ENCODE measurements at places on chromosomes 16 and 17. TPM values are rescaled to one million over a fixed set of nuclear protein-coding genes. Genes with fewer than 3 reads are reported as not detected.

- H3K4me1 ChIP-seq: peaks cover 16% of the 10 kb centered on the region
- DNase-seq: no peak
- peak overlapping the region; percentile 97 for H3K27ac ChIP-seq
- H3K4me3 ChIP-seq: peak overlapping the region; percentile 99
- H3K36me3 ChIP-seq: peaks cover 7% of the 10 kb centered on the region
Measured at GRCh38 chr17:39688945-39689344, 1.1 kb upstream of the PGAP3 start.

DNA sequence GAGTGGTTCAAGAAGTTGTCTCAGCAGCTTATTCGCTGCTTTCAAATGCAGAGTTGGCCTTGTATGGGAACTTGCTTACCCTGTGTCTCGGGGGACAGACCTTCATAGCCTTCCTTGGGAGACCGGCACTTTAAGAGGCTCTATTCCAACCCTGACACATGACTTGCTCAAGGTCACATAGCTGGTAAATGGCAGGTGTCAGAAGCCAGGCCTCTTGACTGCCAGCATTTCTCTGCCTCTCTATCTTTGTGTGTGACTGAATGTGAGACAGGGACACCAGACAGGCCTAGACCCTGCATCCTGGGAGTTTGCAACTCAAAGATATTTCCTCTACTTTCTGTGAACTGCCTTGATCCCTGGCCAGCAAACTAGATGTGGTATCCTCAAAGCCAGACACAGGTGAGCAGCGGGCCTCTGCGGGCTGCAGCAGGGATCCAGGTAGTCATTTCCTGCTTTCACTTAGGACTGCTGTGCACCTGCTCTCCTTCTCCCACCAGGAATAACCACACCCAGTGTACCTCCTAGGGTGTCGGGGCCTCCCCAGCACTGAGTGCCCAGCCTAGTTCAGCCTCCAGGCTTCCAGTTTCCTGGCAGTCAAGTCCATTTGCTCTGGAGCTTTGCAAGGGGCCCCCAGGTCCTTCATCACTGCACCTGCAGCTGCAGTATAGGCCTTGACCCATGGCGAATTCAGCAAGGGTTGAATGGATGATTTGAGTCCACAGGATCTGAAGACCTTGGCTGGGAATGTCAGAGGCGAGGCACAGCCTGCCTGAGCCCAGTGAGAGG lies 116.6 kb upstream of the TNRC6C start:
- H3K36me3 ChIP-seq: no peaks in the 10 kb centered on the region
- H3K27ac ChIP-seq: no peak overlapping the region
- no peak overlapping the region for H3K4me3 ChIP-seq
- no peak for DNase-seq

GRCh38 chr16:57024894-57025680 lies 35.7 kb downstream of the NLRC5 start:
- peaks cover 18% of the 10 kb centered on the region for H3K27me3 ChIP-seq
- H3K27ac ChIP-seq: no peak overlapping the region
- DNase-seq: no peak
- no peaks in the 10 kb centered on the region for H3K36me3 ChIP-seq
- no peak overlapping the region for H3K4me3 ChIP-seq

DNA sequence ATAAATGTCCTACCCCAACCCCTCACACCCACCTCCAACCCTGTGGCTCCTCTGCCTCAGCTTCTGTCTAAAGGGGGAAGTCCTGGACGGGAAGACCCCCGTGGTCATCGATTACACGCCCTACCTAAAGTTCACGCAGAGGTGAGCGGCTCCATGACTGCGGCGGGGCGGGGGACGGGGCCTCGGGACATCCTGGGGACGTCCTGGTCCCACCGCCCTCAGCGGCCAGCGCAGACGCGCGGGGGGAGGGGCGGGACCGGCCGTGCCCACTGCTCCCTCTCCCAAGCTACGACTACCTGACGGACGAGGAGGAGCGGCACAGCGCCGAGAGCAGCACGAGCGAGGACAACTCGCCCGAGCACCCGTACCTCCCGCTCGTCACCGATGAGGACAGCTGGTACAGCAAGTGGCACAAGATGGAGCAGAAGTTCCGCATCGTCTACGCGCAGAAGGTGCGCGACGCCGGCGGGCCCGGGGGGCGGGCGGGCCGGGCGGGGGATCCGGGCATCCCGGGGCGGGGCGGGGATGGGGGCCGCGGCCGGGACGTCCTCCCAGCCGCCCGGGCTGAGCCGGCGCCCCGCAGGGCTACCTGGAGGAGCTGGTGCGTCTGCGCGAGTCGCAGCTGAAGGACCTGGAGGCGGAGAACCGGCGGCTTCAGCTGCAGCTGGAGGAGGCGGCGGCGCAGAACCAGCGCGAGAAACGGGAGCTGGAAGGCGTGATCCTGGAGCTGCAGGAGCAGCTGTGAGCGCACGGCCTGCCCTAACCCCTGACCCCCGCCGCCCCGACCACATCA lies 6.7 kb downstream of the RUNDC3A start:
- H3K27ac ChIP-seq: no peak overlapping the region
- peak overlapping the region; percentile 71 for H3K4me3 ChIP-seq
- DNase-seq: no peak
- peaks cover 76% of the 10 kb centered on the region for H3K27me3 ChIP-seq
- peaks cover 9% of the 10 kb centered on the region for H3K36me3 ChIP-seq
- peaks cover 9% of the 10 kb centered on the region for H3K4me1 ChIP-seq

Gene TAT
- total RNA-seq: 0.14 TPM

Gene SPATA22
- total RNA-seq: not detected

Gene EFCAB5
- 0.43 TPM for total RNA-seq

Data from type B pancreatic cell (in vitro differentiated cells).